ENCODE measurements at places on chromosomes 11 and 22. TPM values are rescaled to one million over a fixed set of nuclear protein-coding genes. Genes with fewer than 3 reads are reported as not detected.
A peak's percentile ranks its signal among the peaks of the same experiment; 100 is the strongest.

SLC5A4 gene
- not detected for total RNA-seq

TP53AIP1 gene
- 0.14 TPM for total RNA-seq

ARHGEF12 gene
- 16.1 TPM for total RNA-seq

C22orf31 gene
- total RNA-seq = not detected

DNA sequence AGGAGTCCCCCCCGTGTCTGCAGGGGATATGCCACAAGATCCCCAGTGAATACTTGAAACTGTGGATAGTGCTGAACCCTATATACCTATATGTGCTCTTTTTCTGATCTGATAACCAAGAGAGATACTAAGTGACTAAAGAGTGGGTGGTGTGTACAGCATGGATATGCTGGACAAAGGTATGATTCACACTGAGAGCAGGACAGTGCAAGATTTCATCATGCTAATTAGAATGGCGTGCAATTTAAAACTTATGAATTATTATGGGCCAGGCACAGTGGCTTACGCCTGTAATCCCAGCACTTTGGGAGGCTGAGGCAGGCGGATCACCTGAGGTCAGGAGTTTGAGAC, 90.2 kb upstream of the ALKBH3 start:
- DNase-seq = no peak

GRCh38 chr11:34495724-34496377, 17.7 kb downstream of the ELF5 start:
- DNase-seq = no peak

DNA sequence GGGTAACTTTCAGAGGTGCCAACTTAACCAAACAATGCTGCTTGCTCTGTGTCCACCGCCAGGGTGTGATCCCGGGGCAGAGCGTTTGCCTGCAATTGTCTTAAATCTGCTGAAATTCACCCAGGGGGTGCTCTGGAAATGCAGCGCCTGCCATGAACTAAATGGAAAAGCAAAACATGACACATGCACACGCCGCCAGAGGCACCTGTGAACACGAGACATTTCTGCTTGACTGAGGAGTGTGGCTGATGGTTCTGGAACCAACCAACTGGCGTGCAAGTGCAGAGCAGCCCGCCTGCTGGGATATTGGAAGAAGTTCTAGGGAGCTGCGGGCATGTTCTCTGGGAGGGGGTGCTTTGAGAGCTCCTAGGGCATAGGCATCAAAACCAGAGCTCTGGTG, 30.4 kb downstream of the DSCAML1 start:
- DNase-seq = no peak

DNA sequence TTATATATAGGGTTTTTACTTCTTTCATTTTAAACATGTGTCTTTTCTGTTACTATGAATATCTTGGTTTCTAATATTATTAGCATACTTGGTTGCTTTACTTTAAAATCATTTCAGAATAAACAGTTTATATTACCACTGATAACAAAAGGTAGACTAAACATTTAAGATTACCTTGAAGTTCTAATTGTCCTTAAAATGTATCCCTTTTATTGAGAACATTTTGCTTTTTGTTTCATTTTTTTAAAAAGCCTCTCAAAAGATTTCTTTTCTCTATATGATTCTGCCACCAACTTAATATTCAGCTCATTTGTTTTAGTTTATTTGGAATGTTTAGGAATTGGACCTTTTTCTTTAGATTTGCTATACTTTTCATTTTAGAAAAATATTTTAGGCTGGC, 39.6 kb downstream of the MED15 start:
- DNase-seq = no peak

- DNase-seq = peak; percentile 45
Measured at GRCh38 chr22:37300551-37301017, 18.3 kb downstream of the CYTH4 start.

DNA sequence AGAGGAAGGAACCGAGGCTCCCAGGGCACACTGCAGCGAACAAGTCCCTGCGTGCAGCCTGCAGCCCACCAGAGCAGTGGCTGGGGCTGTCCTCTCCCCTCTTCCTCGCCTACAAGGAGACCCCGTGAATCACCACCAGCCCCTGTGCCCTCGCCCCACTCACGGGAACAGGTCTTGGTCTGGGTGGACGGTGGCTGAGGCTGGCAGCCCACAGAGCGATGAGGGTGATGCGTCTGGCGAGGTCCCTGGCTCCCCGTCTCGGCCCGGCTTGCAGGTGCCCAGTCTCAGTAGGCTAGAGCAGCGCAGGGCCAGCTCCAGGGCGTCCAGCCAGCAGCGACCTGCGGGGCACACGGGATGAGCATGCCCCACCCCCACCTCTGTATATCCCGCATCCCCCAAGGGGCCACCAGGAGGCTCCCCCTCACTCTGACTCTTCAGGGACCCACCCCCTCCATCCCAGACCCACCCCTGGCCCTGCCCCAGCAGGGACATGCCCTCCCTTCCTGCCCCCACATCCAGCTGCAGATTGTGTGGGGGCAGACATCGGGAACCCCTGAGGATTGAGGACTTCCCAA, 50.5 kb upstream of the CARS1 start:
- no peak for DNase-seq

- peak; percentile 71 for DNase-seq
Measured at GRCh38 chr22:24503137-24503842, 8.2 kb downstream of the UPB1 start.

- DNase-seq = peak; percentile 21
Measured at GRCh38 chr11:118785362-118785761, 5.6 kb downstream of the DDX6 start.

GRCh38 chr11:2515401-2516275, 70.8 kb downstream of the KCNQ1 start:
- DNase-seq = no peak

GRCh38 chr22:26430600-26430999, 1.5 kb downstream of the ASPHD2 start:
- DNase-seq = peak; percentile 5

GRCh38 chr11:79209540-79210266, 231.1 kb downstream of the TENM4 start:
- DNase-seq = no peak

Data from activated T-cell treated with anti-CD3 and anti-CD28 coated beads, Interleukin-2, amount 50 U/mL, for 72 hours (primary cell).